ENCODE measurements at places on chromosomes 4 and X.

DNA sequence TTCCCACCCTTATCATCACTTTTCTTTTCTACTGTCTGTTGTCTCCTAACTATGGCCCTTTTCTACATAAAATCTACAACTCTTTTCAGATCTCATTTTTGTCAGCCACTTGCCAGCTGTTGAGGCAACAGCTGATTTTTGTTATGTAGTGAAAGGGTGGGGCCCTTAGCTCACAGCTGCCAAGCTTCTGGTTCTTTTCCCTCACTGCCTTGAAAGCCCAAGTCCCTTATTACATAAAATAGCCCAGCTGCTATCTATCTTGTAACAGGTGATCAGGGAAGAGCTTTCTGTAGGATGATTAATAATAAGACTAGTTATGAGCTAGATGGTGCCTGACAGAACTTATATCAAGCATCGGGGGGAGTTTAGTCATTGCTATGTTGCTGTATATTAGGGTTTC, 45.9 kb downstream of the ADGRL3 start:
- no peak for DNase-seq

- DNase-seq: no peak
Measured at GRCh38 chr4:61210186-61210939, 10.2 kb downstream of the ADGRL3 start.

DNA sequence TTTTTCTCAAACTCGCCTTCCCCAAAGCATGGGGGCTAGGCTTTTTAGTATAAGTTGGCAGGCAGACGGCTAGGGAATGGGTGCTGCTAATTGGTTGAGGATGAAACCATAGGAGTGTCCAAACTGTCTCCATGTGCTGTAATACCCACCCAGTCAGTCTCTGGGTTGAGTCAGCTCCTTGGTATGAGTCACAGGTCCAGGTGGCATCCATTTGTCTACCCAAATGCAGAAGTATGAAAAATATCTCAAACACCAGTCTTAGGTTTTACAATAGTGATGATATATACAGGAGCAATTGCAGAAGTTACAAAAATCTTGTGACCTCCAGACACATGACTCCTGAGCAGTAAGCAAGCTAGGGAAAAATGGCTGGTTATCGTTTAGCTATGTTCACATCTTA, 27.4 kb upstream of the CCSER1 start:
- DNase-seq: no peak

DNA sequence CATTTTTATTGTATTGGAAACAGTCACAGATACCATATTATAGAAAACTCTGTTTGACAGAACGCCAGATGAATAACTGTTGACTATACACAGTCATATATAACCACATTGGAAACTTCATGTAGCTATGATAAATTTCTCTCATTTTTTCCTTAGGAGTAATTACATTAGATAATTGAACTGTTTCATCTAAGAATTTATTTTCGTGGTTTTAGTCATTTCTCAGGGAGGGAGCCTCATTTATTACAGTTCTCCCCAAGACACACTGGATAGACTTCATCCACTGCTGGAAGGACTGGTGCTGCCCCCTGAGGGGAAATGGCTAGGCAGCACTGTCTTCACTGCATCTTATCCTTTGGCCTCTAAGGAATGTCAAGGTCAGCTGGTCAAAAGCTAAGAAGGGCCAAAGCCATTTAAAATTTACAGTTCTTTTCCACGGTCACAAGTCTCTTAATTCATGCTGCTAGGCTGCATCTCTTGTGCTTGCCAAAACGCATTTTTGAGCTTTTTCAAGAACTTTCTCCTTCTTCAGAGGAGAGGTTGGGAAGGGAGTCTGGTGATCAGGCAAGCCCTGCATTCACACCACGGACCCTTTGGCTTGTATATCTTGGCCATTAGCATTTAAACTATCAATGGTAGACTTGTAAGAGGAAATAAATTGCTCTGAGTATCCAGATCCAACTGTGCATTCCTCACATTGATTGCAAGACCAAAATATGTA, 145.1 kb downstream of the CBR4 start:
- no peak for DNase-seq

GRCh38 chr4:165458471-165458870, 79.7 kb downstream of the CPE start:
- DNase-seq: no peak

DNA sequence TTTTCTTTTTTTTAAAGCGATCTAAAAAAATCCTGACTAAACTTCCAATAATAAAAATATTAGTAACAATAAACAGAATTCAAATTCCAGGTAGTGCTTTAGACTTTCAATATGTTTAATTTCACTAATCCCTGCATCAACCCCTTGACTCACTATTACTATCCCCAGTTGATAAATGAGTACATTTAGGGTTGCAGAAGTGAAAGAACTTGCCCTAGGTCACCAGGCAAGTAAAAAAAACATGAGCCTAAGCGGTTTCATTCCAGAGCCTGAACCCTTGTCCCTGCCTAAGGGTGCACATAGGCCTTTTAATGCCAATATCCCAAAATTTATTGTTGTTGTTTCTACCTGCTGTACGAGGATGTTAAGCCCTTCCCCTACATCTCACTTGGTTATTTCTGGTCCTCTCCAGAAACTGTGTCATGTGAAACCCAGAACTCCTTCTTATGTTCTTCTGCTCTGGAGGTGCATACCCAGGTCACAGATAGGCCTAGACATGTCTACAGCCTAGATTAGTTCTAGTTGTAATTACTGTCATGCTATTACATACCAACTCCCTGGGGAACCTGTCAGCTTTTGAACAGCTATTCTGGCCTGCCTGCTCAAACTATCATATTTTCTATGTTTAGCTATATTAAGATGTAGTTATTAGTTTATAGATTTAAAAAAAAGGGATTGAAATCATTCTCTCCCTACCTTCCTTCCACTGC, 244.5 kb upstream of the PITX2 start:
- no peak for DNase-seq

DNA sequence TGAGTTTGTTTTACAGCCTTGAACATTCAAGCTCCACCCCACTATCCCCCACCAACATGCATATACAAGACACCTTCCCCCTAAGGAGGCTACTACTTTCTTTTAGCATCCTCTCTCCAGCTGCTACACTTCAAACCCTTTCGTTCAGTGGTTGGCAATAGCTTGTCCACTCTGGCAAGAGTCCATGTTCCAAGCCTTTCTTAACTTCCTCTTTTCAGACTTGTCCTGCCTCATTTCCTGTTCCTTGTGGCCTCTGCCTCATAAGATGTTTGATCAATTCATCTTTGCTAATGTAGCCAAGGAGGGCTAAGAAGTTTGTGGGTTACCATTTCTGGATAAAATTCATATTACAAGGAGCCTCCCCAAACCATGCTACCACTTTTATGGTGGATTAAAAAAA, 20.8 kb upstream of the ZCCHC12 start:
- no peak for DNase-seq

- DNase-seq: no peak
Measured at GRCh38 chr4:72983709-72984108, 85.8 kb downstream of the COX18 start.

DNA sequence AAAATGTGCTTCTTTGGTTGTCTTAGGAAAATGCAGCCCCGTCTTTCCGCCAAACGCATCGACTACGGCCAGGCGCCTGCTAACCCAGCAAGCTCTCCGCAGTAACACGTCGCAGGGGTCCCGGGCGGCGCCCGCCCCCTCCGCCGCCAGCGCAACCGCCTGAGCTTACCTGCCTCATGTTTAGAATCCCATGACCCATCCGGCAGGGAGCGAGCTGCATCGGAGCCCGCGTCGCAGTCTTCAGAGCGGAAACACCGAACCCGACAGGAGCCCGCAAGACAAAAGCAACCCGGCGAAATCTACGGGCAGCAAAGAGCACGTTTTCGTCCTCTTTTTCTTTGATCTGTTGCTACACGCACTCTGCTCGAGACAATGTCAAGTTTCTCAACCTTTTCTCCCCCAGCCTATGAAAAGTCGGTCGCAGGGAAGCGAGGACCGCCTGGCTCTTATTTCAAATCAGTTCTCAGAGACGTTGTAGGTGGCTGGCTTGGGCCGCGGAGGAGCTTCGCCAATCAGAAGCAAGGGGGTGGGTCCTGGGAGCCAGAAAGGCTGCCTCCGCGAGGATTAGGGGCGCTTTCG, at the start of gene MID1:
MID1 (minus strand) TSS at position 465 of the 579 bp plus-strand sequence. CDS start 53,038 bp downstream, outside the sequence.
- DNase-seq: peak; percentile 73

DNA sequence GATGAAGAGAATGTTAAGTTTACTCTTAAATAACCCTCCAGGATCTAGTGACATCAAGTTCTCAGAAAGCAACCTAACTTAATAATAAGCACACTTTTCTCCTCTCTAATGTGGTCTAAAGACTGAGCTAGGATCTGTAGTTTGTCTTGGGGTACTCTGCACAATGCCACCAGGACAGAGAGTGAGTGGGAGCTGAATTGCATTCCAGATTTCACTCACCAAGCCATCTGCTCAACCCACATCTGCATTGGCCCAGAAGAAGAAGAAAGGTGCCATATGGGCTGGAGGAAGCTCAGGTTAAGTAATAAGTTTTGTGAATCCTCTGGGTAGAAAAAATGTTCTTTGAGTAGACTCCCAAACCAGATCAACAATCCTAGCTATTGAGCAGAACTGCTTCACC, 384.6 kb downstream of the PPP3CA start:
- no peak for DNase-seq

- no peak for DNase-seq
Measured at GRCh38 chr4:8282742-8283141, 13.2 kb downstream of the HTRA3 start.

- DNase-seq: peak; percentile 42
Measured at GRCh38 chrX:68666580-68666979, 19.1 kb downstream of the STARD8 start.

GRCh38 chrX:14508025-14508690, 21.2 kb upstream of the GLRA2 start:
- DNase-seq: no peak

DNA sequence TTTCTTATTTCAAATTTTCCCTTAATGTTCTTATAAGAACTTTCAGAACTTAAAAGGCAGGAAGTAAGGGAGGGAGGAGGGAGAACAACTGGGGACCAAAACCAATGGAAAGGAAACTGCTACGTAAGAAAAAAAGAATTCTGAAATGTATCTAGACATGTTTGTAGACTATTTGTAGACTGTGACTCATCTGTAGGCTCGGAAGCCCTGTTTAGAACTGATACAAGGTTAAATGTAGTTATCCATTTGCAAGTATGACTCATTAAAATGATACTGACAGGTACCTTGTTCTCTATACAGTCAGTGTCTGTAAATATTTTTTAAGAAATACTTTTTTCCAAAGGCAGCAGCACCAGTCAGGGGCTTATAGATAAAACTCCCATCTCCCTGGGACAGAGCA, 202.0 kb downstream of the DHX15 start:
- no peak for DNase-seq

- no peak for DNase-seq
Measured at GRCh38 chr4:182015893-182016292, 227.3 kb upstream of the TENM3 start.

DNA sequence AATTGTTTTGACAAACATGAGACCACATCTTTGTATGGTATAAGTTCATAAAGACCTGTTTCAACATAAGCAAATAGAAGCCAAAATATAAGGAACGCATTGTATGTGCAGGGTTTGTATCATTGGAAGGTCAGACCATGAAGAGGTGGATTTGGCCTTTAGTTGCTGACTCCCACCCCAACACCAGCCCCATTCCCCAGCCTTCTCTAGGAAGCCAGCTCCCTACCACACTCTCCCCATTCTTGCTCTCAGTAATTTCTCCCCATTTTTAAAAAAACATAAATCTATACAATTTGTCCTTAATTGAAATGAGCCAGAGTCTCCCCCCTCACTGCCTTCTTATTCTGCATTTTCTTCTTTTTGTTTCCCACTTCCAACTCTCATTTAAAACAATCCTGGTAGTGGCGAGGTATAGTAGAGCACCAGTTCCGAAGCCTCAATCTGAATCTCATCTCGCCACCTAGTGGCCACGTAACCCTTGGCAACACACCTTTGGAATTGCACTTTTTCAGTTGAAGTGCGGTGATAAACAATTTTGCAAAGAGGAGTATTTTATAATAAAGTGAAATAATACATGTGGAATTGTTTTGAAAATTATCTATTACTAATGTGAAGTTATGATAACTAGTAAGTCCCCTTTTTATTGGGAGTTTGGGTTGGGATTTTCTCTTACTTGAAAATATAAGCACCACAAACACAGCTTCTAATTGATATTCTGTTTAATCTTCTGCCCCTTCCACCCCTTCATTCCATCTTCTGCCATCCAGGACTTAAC, 126.6 kb downstream of the ASB9 start:
- no peak for DNase-seq

DNA sequence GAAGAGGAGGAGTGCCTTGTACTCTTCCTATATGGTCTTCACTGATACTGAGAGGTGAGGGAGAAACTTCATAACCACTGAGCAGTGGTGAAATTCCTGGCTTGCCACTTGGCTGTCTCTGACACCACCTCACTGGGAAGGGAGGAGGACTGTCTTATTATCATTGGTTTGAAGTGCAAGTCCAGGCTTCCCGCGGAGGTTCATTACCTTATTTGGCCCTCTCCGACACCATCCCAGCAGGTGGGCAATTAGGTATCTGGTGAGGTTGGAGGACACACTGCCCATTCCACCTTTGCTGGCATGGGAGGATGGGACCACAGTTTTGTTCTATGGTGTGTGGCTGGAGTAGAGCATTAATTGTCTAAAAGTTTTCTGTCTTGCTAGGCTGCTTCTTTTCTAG, 206.1 kb downstream of the LHFPL1 start:
- DNase-seq: no peak

GRCh38 chr4:128060699-128061565, at the start of gene LARP1B:
Gene LARP1B (plus strand): TSS chr4:128061312. CDS start chr4:128074952, 13,640 bp downstream.
- peak; percentile 98 for DNase-seq

DNA sequence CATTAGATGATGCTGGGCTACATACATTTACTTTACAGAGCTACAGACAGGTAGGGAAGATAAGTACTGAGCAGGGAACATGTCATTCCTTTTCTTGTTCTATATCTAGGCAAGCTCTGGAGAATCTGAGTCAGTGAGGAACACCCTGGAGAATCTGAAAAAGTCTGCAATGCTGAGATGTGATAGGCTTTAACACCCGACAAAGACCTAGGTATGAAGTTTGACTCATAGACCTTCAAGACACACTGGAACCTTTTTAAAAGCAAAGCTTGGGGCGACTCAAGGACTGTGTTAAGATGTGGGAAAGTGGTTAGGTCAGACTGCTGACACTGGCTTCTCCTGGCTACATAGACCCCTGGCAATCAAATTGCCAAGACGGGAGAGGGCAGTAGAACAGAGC, 42.8 kb downstream of the OSTC start:
- no peak for DNase-seq

DNA sequence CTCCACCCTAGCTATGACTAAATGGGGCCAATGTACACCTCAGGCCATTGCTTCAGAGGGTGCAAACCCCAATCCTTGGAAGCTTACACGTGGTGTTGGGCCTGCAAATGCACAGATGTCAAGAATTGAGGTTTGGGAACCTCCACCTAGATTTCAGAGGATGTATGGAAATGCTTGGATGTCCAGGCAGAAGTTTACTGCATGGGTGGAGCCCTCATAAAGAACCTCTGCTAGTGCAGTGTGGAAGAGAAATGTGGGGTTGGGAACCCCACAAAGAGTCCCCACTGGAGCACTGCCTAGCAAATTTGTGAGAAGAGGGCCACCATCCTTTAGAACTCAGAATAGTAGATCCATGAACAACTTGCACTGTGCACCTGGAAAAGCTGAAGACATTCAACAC, 284.1 kb downstream of the ANTXR2 start:
- DNase-seq: no peak

GRCh38 chrX:115031989-115032388, 14.6 kb upstream of the IL13RA2 start:
- DNase-seq: no peak

All from tibial artery (tissue), 4 donors.